HT1080 (cell line): ENCODE measurements at places on chromosomes 1 and 21.
A peak's percentile ranks its signal among the peaks of the same experiment; 100 is the strongest.

DNA sequence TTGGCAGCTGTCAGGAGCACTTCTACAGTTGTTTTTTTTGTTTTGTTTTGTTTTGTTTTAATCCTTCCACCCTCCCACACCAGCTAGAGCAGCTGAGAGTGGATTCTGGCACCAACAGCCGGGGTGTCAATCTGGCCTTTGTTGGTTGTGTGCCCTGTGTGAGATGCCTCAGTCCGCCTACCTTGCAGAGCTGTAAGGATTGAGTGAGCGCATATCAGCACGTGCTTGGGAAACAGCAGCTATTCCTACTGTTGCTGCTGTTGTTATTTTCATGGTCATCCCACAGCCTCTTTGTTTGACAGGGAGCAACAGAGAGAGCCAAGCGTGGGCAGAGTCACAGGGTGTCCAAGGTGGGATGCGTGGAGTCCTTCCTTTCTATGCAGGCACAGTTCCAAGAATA is 50.4 kb downstream of the PGBD5 start:
- no peak for DNase-seq

- no peak for DNase-seq
Measured at GRCh38 chr1:224713228-224713627, 97.1 kb downstream of the CNIH3 start.

DNA sequence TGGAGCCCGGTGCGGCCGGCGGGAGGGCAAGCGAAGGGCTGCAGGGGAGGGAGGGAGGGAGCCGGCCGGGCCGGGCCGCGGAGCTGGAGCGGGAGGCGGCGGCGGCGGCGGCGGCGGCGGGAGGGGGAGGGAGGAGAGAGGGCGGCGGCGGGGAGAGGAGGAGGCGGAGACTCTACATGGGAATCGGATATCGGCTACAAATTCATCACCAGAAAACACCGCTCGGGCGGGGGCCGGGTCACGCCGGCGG is at the start of gene AKT3:
TSS of gene AKT3 (minus strand) at position 42 of the 250 bp plus-strand sequence. CDS start 7,073 bp downstream, outside the sequence.
- DNase-seq: peak; percentile 70

DNA sequence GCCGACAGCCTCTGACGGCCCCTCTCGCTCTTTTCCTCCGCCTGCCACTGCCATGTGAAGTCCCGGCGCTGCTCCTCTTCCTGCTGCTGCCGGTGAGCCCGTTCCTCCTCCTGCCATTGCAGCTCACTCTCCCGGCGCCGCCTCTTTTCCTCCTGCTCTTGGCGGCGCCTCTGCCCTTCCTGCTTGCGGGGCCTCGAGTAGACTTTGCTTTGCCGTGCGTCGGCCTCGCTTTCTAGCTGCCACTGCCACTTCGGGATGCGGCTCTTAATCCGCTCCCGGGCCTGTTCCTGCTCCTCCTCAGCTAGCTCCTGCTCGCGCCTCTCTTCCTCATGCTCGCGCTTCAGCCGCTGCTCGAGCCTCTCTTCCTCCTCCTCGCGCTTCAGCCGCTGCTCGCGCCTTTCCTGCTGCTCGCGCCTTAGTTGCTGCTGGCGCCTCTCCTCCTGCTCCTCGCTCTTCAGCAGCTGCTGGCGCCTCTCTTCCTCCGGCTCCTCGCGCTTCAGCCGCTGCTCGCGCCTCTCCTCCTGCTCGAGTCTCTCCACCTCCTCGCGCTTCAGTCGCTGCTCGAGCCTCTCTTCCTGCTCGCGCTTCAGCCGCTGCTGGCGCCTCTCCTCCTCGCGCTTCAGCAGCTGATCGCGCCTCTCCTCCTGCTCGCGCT is 4.3 kb downstream of the TCHH start:
- DNase-seq: peak; percentile 59

DNA sequence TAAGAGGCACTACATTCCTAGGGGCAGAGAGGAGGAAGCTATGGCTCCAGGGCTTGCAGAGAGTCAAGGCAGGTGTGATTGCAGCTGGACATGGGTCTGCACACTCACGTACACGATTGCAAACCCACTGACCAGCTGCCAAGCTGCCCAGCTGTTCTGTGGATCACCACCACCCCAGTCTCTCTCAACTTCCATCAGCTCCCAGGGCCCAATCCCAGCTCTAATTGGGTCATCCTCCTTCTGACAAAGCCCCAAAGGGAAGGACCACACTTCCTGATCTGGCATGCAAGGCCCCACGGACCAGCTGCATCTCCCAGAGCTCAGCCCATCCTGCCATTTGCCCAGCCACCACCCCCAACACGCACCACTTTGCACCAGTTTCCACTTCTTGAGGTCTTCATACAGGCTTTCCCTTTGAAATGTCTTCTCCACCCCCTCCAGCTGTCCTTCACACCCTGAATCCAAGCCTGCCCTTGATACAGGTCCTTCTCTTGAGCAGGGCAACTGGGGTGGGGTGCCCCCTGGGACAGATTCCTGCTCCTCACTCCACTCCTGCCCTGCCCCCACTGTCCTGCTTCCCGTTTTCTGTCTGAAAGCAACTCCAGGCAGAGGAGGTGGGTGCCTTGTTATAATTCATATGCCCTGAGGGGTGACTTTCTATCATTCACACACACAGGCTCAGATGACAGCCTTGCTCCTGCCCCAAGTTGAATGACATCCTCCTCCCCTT is 179.4 kb upstream of the EDN2 start:
- no peak for DNase-seq

- peak; percentile 96 for DNase-seq
Measured at GRCh38 chr1:119140177-119141019, at the start of gene WARS2. TSS of gene WARS2 (minus strand) at chr1:119140653. CDS start at chr1:119140644, 9 bp downstream.

GRCh38 chr1:206828061-206828460 is 37.4 kb upstream of the IL20 start:
- no peak for DNase-seq

DNA sequence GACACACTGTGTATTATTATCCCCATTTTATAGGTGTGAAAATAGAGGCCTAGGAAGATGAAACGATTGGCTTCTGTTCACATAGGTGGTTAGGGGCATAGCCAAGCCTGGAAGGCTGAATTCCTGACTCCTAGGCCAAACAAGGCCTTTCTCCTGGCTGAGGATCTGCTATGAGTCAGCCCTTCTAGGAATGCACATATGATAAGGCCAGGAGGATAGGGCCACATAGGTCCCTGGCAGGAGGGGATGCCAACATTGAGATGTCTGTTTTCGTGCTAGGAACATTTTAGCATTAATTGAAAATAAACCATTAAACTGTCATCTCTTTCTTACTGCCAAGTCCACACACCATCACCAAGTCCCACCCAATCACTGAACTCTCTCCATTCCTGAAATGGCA is 9.2 kb downstream of the CSMD2 start:
- DNase-seq: peak; percentile 39

DNA sequence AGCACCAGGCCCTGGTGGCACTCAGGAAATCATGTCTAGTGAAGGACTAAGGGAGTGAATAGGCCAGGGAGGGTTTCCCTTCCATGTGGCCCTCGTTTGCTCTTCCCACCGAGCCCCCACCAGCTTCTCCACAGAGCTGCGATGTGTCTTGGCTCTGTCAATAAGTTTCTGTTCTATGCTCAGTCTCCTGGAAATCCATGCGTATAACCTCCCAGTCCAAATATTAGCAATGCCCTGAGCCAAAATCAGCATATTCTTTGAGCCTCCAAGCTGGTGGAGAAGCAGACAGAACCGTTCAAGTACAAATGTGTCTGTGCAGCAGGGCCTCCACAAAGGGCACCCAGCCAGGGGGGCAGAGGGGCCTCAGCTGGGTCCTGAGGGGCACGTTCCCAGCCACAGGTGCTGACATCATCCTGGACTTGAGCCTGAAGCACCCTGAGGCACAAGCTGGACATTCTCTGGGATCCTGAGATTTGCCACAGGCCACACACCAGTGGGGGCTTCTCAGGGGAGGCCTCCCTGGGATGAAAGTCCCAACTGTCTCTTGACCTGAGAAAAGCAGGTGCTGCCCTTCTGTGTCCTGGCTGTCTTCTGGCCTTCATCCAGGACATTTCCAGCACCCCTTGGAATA is 350.5 kb upstream of the VAMP3 start:
- DNase-seq: no peak

GRCh38 chr21:17866590-17866989 is 47.4 kb upstream of the C21orf91 start:
- no peak for DNase-seq

DNA sequence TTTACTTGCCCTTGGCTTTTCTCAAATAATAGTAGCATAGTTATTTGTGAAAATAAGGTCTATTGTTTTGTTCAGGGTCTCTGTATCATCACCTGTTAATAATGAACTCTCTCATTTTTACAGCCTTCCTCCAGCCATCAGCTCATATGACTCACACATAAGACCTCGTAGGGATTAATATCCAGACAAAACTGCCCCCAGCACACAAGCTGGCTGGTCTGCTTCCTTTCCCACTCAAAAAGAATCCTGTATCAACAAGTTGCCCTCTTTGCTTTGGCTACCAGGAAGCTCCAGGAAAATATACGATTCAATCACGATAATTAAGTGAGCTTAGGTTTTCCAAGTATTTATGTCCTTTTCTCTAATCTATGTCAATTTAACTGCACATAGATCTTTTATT is 119.2 kb downstream of the DMRTB1 start:
- DNase-seq: peak; percentile 41

DNA sequence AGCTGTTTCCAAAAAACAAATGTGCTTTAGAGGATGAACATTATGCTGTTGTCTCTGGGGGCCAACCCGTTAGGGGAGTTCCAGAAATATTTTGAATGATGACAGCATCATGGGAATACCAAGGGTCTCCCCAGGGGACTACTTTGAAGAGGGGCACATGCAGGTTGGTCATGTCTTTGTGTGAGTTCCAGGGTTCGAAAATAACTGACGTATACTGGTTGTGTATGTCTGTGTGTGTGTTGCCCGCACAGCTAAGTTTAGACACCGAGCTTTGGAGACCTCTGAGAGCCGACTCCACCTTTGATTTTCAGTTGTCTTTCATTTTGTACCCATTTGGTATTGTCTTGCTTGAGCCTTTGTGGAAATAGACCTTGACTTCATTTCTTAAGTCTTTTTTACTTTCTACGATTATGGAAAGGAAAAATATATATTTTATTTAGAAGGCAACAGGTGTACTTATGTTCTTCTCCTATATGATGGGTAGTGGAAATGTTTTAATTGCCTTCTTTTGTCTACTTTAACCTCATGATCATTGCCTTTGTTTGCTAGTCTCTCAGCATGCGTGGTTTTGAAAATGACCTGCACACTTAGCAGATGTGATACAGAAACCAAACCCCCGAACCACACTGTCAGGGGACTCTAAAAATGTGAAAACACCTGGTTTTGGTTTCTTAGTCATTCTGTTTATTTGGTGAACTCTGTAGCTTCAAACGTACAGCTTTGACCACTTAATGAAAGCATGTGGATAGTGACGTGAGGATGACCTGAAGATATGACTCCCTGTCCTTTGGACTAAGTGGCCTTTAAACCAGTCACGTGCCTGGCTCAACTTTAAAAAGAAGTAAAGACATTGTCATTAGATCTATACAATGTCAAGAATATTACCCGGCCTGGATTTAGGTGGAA is 56.5 kb downstream of the GALNT2 start:
- DNase-seq: no peak

DNA sequence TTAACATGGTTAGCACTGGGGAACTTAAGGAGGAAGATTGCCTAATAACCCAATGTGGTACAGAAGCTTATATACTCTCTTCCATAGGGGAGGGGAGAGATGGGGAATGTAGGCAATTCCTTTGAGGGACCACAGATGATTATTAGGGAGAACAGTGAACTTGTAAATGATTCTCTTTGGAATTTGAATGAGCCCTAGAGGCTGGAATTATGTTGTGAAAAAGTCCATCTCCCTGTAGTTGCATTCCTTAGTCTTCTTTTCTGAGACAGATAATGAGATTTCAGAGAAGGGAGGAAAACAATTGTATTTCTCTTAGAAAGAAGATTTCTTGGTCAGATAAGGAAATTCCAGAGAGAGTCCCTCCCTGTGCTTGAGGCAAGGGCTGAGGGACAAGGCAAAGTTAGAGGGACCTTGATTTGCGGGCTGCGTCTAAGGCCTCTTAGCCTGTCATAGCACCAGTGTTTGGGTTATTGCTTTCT is 89.0 kb upstream of the HMCN1 start:
- no peak for DNase-seq

GRCh38 chr1:11736746-11737639 is 1.1 kb downstream of the AGTRAP start:
- peak; percentile 77 for DNase-seq

GRCh38 chr1:2909797-2910196 is 108.3 kb upstream of the TTC34 start:
- no peak for DNase-seq

GRCh38 chr1:154276797-154277196 is 4.4 kb downstream of the HAX1 start:
- DNase-seq: peak; percentile 20

- DNase-seq: no peak
Measured at GRCh38 chr1:65255656-65256050, 53.7 kb upstream of the DNAJC6 start.

GRCh38 chr1:43143441-43143888 is 28.6 kb downstream of the EBNA1BP2 start:
- DNase-seq: peak; percentile 21

DNA sequence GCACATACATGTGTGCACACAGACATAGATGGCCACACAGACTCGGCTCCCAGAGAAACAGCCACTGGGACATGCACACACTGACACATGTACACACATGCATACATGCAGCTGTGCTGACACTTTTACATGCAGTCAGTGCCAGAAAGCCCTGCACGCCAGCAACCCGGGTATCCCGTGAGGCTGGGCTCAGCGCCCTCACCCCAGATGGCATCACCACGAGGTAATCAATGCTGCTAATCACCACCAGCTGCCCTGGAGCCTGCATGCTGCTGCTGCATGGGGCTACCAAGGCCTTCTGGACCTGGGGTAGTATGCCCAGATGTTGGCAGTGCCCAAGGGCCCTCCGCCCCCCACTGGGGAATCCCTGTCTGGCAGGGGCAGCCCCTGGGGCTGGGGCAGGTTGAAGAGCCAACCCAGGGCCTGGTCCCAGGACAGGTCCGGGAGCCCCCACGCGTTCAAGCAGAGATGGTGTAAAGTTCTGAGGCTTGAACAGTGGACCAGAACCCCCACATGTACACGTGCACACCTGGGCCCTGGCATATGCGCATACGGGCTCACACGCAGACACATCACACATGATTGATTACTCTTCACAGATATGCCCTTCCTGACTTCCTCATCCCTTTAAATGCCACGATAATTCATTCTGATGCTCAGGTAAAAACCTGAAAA is 2.7 kb upstream of the COL16A1 start:
- no peak for DNase-seq

- no peak for DNase-seq
Measured at GRCh38 chr1:67838180-67838910, 5.1 kb upstream of the GNG12 start.

GRCh38 chr1:73162564-73162963 is 880.2 kb upstream of the NEGR1 start:
- peak; percentile 47 for DNase-seq

DNA sequence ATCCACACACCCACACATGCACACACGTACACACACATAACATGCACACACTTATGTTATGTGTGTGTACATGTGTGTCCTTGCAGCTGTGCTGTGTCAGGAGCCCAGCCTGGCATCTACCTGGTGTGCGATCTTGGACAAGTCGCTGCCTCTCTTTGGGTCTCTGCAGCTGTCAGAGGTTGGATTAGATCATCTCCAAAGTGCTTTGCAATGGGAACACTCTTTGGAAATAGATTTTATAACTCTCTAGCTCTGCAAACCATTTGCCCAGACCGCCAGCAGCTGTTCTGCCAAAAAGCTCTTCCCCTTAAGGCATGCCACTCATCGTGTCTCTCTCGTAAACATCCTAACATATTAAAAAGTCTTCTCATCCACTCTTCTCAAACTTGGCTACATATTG is 4.7 kb downstream of the PKP1 start:
- DNase-seq: no peak
